ENCODE measurements at places on chromosomes 11 and 22.

- no peak for DNase-seq
Observed at GRCh38 chr22:46094676-46095075, 55.6 kb upstream of the PPARA start.

- DNase-seq, result no peak
Observed at GRCh38 chr11:57508341-57509170, 6.9 kb downstream of the SLC43A1 start.

DNA sequence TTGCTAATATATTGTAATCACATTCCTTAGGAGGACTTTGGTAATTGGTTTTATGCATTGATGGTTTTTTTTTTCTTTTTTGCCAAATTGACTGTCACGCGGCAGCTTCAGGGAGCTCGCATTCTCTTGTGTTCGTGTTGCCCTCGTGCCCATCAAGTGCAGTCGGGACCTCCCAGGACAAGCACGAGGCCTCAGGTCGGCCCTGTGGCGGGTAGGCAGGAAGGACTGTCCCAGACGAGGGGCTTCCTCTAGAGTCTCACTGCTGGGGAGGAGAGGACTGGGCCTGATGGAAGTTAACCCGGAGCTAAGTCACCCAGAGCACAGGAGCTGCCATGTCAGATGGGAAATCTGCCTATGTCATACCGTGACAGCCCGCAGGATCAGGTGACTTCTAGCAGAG, 37.0 kb downstream of the CTTN start:
- no peak for DNase-seq

- no peak for DNase-seq
Observed at GRCh38 chr11:64614917-64615316, 23.9 kb downstream of the SLC22A12 start.

Measured in large intestine (tissue), 12 donors.